CD8-positive, alpha-beta memory T cell (primary cell): ENCODE measurements at places on chromosomes 13 and 19.

- H3K27ac ChIP-seq: no peak overlapping the region
- H3K36me3 ChIP-seq: no peaks in the 10 kb centered on the region
- no peak overlapping the region for H3K4me3 ChIP-seq
- DNase-seq: no peak
These were observed 2691.4 kb downstream of the PCDH9 start for GRCh38 chr13:64538711-64539110.

GRCh38 chr13:28239374-28239773, 101.0 kb downstream of the PAN3 start:
- no peak for DNase-seq
- no peaks in the 10 kb centered on the region for H3K27me3 ChIP-seq
- H3K36me3 ChIP-seq: peaks cover 4% of the 10 kb centered on the region

GRCh38 chr13:33265133-33265532, 20.4 kb downstream of the STARD13 start:
- no peaks in the 10 kb centered on the region for H3K36me3 ChIP-seq
- no peaks in the 10 kb centered on the region for H3K27me3 ChIP-seq
- H3K4me1 ChIP-seq: no peaks in the 10 kb centered on the region
- no peak overlapping the region for H3K27ac ChIP-seq

DNA sequence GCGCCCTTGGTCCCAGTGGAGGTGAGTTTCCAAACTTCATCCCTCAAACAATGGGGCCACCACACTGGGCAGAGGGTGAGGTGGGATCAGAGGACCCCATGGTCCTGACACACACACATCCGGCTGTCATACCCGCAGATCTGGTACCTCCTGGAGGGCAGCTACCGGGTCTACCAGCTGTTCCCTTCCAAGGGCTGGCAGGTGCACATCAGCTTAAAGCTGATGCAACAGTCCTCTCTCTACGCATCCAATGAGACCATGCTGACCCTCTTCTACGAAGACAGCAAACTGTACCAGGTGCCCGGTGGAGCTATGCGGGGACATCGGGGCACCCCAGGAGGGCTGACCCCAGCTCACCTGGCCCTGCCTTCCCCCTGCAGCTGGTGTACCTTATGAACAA, 14.0 kb upstream of the PSMD8 start:
- H3K4me3 ChIP-seq: no peak overlapping the region
- peaks cover 12% of the 10 kb centered on the region for H3K4me1 ChIP-seq
- no peaks in the 10 kb centered on the region for H3K36me3 ChIP-seq
- no peak overlapping the region for H3K27ac ChIP-seq
- DNase-seq: no peak
- H3K27me3 ChIP-seq: no peaks in the 10 kb centered on the region

GRCh38 chr13:73090116-73090822, 31.5 kb downstream of the KLF5 start:
- H3K36me3 ChIP-seq: no peaks in the 10 kb centered on the region
- H3K4me3 ChIP-seq: no peak overlapping the region
- no peak for DNase-seq
- H3K27ac ChIP-seq: no peak overlapping the region
